Osteoblast (primary cell): ENCODE measurements at places on chromosomes 3 and 15. TPM values are rescaled to one million over a fixed set of nuclear protein-coding genes. Genes with fewer than 3 reads are reported as not detected.

DNA sequence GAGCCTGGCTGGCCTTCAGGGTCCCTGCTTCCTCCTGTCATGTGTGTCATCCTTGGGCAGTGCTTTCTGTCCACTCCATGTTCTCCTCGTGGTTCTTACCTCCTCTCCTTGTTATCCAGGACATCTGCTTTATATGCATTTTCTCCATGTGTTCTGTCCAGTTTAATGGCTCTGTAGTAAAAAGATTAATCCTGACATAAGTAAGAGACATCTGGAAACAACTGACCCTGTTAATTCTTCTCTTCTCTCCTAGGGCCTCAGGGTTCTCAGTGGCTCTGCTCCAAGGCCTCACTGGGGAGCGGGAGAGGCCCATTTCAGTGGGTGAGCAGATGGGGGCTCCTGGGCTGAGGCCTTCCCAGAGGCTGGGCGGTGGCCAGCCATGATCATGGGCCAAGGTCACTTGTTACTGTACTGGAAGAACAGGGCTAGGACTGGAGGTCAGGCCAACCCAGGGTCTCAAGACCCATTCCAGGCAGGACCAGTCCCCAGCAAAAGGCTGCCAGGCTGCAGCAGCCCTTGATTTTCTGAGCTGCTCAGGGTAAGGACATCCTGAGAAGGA lies 20.2 kb upstream of the CDCP1 start:
- no peaks in the 10 kb centered on the region for H3K27me3 ChIP-seq
- H3K27ac ChIP-seq: peak overlapping the region; percentile 88
- H3K4me3 ChIP-seq: no peak overlapping the region
- no peak for DNase-seq
- peaks cover 27% of the 10 kb centered on the region for H3K4me1 ChIP-seq

DNA sequence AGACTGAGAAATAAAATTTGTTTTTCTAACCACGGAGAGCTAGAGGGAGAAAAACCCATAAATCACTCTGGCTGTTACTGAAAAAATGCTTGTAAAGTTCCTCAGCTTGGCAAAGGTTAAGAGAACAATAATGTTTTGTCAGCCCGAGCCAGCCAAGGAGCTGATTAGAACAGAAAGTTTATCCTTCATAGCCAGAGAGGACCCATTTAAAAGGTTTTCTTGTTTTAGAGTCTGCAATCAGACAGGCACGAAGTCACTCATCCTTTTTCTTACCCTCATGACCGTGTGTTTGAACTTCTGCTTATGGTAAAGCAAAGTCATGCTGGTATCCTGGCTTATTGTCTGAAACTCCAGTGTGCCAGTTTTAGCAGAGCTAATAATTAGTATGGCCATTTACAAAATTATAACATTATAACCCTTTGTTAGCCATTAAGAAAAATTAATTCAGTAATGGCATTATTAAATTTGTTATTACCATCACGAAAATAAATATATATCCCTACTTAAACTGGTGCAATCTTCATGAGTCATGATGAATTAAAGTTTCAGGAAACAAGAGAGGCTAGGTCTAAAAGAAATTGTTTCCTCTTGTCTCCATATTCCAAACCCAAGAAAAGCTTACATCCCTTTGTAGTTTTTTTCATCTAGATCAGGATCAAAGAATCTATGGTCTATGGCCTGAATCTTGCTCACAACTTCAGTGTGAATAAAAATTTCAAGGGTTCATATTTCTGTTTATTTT lies 13.5 kb upstream of the STXBP5L start:
- no peaks in the 10 kb centered on the region for H3K36me3 ChIP-seq
- H3K27me3 ChIP-seq: no peaks in the 10 kb centered on the region
- no peak overlapping the region for H3K4me3 ChIP-seq

DNA sequence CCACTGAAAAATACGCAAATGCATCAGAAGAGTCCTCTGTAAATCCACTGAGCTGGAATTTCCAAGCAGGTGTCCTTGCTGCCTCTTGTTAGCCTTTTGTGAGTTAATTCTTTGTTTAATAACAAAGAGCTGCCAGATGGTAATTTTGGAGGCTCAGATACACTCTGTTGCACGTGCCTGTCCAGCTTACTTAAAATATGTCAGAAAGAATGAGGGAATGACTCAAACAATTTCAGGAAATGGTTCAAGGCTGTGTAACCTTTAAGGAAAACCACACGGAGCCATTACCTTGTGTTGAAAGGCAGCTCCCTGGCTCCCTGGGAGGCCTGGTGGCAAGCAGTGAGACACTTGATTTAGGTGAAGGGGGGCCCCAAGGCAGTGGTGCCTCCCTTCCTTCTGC lies 302.2 kb upstream of the CTDSPL start:
- H3K27ac ChIP-seq: no peak overlapping the region
- no peaks in the 10 kb centered on the region for H3K27me3 ChIP-seq
- no peaks in the 10 kb centered on the region for H3K36me3 ChIP-seq
- DNase-seq: no peak

PLA2G4D gene
- not detected in 2 replicates for total RNA-seq

DUOX1 gene
- total RNA-seq: under 0.01 and 0.29 TPM in 2 replicates
